CD4-positive, alpha-beta T cell treated with Interleukin-4 for 1 hour (primary cell): ENCODE measurements at places on chromosomes 4 and X.

DNA sequence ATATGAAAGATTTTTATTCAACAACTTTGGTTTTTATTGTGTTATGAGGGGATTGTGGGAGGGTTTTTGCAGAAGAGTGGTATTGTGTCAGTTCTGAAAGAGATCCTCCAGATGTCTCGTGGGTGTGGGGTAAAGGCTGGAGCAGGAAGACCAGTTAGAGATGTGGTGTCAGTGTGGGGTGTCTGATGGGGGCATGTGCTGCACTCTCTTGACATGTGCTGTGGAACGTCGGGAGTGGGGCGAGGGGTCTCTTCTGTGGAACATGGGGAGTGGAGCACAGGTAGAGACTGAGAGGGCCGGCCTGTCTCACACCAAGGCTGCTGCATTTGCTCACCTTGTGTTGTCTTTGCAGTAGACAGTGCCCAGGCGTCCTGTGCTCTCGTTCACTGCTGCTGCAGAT, 37.6 kb downstream of the FAM193A start:
- DNase-seq = no peak

- no peak for DNase-seq
These were observed 11.8 kb downstream of the RASL11B start for GRCh38 chr4:52873861-52874343.

DNA sequence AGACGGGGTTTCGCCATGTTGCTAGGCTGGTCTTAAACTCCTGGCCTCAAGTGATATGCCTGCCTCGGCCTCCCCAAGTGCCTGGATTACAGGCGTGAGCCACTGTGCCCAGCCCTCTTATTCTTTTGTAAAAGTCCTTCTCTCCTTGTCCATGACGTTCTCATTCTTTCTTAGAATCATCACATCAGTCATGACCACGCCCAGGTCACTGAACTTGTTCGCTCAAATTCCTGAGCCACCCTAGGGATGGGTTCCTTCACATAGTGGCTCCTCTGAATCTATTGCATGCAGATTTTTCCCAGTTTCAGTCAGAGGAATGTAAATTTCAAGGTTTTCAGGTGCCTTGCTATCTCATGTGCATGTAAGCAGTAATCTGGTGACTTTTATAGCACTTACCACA, 15.7 kb downstream of the JADE1 start:
- no peak for DNase-seq

DNA sequence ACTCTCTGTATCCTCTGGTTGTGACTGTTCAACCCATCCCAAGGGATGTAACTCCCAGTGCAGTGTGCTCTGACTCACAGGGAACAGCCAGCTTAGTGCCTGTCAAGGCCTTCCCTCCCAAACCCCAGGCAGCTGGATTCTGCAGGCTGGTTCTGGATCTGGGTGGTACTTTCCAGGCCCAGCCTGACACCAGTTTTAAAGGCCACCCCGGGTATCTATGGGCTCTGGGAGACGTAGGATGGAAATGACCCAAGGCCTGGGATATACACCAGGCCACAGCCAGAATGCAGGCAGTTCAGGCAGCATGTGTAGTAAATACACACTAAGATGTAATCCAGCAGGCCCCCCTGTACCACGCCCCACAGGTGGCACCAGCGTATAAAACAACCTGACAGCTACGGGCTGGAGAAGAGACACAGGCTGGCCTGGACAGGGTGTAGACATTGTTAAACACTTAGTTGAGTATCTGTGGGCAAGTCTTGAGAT, 64.2 kb downstream of the SPINK2 start:
- DNase-seq = no peak

GRCh38 chr4:4542774-4543485, 1.1 kb upstream of the STX18 start:
- no peak for DNase-seq

DNA sequence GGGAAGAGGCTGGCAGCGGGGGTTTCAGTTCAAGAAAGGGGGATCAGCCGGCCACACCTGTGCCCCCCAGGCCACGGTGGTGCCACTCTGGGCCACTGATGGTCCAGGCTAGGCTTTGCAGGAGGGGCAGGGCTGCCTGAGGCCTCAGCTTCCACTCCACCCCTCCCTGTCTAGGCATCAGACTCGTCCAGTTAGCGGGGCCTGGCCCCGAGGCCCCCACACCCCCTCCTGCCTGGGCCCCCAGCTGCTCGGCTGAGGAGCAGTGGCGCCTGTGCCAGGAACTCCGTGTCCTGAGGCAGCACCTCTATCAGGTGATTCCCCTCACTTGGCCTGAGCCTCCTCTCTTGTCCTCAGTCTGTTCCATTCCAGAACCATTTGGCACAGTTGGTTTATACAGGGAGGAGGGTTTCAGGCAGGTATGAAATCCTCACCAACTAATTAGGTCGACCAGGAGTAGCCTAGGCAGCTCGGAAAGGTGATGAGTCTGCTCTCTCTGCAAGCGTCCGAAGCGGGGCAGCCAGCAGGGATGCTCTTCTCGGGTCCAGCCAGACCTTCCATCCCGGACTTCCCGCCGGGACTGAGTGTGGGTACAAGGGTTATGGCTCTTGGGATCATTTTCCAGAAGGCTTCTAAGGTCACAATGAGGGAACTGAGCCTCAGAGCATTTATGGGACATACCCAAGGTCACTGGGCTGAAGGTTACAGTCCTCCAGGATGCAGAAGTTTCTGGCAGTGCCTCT, 2.1 kb downstream of the NSG1 start:
- DNase-seq = no peak

- no peak for DNase-seq
These were observed 137.6 kb downstream of the TECRL start for GRCh38 chr4:64271601-64272081.

GRCh38 chrX:1534301-1535168, 2.5 kb downstream of the P2RY8 start:
- peak; percentile 36 for DNase-seq

GRCh38 chr4:148812101-148812500, 369.9 kb upstream of the NR3C2 start:
- no peak for DNase-seq

- DNase-seq = no peak
These were observed 509.7 kb downstream of the INPP4B start for GRCh38 chr4:142336251-142336934.

DNA sequence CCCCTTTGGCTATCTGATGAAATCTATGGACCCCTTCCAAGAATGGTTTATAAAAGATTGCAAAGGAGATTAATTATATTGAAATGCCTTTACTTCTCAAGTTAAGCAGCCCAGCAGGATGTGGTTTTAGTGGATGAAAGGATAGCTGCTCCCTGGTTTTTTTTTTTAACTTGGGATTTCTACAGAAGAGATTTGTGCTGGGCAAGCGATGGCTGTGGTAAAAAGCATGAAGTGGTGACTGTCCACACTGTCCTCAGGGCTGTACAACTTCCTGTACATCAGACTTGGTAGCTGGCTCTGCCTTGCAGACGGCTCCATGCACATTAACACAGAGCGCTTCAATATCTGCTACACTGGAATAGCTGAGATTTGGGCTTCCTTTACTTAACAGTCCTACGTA, 321.7 kb downstream of the DHX15 start:
- no peak for DNase-seq

DNA sequence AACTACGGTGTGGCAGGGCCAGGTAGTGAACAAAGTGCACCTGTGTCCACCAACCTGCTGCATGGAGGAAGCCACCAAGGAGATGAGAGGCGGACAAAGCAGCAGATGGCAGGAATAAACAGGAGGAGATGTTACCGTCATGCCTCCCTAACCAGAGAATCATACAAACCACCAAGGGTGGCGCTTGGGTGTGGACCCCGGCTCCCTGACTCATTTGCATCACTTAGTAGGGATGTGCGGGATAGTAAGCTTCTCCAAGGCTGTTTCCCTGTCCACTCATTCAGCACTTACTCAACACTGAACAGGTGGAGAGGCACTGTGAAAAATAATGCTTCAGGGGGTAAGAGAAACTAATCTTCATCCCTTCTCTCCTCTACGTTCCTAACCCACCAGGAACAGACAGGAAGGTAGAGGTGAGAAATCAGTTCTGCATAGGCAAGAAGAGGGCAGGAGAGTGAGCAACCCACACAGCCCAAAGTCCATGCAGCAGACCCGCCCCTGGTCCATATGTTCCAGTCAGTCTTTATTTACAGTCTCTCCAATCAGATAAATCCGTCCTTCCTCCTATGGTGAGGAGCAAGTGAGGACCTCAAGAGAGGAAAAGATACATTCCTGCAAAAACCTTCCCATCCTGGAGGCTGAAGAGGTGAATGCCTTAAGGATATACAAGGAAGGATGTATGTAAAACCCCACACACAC, 34.0 kb downstream of the QDPR start:
- DNase-seq = no peak

GRCh38 chr4:30821275-30821674, 101.1 kb downstream of the PCDH7 start:
- DNase-seq = no peak

GRCh38 chrX:3290561-3290960, 55.9 kb downstream of the MXRA5 start:
- no peak for DNase-seq

DNA sequence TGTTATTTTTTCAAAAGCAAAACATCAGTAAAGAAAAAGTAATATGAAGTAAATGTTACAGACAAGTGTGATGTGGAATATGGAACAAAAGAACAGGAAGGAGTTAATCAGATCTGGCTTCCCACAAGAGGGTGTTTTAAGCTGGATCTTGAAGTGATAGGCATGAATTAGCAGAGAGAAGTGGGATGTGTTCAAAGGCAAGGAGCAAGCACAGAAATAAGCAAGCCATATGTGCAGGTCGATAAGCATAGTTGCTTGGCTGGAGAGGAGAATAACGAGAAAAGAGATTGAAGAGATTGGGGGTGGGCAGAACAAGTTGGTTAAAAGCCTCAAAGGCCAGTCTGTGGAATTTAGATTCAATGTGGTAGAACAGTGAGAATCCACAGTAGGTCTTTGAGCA, 60.9 kb upstream of the PRPS1 start:
- DNase-seq = no peak

DNA sequence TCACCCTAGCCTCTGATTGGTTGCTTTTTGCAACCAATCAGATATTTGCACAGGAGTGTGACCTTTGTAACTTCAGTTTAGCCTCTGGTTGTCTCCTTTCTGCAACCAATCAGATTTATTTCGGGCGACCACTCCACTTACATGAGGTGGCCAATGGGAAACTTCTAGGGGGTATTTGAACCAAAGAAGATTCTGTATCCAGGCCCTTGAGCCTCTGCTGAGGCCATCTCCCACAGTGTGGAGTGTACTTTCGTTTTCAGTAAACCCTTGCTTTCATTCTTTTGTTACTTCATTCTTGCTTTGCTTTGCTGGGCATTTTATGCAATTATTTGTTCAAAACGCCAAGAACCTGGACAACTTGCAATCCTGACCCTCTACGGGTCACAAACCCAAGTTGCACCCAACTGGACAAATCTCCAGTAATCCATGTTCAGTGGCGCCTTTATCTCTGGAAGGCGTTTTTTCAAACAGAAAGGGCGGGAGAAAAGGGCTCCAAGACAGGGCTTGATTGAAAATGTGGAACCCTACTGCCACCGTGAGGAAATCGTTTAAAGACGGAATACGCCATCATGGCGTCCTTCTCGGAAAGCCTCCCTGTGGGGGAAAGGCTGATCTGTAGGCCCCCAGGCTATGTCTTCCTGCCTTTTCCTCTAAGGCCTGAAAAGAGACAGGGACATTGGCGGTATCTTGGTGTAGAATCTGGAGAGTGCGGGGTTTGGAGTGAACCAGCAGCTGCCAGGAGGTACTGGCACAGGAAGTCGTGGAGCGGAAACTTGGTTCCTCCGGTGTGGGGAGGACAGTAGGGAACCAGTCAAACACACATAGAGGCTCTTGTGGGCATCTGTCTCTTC, 184.6 kb downstream of the OR13H1 start:
- peak; percentile 88 for DNase-seq

DNA sequence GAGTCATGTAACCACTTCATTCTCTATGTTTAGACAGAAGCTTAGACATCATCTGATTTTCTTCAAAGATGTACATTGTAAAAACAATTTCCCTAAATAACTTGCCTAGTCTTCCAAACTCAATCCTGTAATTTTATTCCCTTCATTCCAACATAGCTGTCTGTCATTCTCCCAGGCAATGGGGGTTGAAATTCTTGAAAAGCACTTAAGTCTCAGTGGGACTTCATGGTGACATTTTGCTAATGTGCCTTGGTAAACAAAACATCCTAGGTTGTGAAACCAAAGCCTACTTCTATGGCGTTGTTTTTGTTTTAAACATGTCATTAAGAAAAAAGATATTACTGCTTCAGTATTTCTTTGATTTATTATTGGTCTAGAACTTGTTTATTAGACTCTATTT, 122.0 kb upstream of the NRK start:
- DNase-seq = no peak

DNA sequence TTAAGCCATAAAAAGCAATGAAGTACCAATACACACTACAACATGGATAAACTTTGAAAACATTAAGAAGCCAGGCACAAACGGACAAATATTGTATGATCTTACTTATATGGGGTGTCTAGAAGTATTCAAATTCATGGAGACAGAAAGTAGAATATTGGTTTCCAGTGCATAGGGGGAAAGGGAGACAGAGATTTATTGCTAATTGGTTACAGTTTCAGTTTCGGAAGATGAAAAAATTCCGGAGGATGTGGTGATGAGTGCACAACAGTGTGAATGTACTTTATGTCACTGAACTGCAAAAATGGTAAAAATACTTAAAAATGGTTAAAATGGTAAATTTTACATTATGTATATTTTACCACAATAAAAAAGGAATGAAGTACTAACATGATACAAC, 5.1 kb upstream of the PRDX4 start:
- DNase-seq = peak; percentile 55

DNA sequence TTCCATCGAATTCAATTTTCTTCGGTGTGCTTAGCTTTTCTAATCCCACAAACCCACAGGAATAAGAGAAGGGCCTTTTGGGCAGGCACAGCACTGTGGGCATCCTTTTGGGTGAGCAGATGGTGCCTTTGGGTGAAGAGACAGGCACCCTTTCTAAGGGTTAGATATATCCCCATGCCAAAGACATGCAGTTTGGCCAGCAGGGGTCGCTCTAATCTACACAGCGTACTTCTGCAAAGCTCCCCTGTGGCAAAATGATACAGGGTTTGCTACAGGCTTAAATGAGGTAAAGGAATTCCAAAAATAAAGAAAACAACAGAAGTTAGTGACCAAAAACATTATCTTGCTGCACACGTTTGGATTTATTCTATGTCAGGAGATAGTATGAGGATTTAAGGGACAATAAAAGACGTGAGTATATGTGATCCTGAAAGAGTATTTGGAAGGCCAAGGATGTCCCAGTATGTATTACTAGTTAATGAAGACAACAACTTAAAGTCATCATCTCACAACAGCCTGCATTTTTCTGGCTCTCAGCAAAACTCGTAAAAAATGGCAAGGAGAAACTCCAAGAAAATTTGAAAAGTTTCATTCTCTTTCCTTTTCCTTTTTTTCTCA, 49.5 kb downstream of the PHEX start:
- DNase-seq = peak; percentile 20

- no peak for DNase-seq
These were observed 130.6 kb downstream of the UGT8 start for GRCh38 chr4:114729068-114729738.

DNA sequence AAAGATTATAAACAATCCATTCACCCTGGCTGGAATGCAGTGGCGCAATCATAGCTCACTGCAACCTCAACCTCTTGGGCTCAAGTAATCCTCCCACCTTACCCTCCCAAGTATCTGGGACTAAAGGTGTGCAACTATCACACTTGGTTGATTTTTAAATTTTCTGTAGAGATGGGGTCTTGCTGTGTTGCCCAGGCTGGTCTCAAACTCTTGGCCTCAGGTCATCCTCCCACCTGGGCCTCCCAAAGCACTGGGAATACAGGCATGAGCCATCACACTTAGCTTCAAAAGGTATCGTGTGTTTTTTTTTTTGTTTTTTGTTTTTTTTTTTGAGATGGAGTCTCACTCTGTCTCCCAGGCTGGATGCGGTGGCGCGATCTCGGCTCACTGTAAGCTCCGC, 71.5 kb downstream of the FRYL start:
- DNase-seq = no peak

- no peak for DNase-seq
These were observed 325.5 kb downstream of the ZIC3 start for GRCh38 chrX:137891431-137891830.
